Pancreas (tissue), 10 donors: ENCODE measurements at places on chromosomes 5 and 9. TPM values are rescaled to one million over a fixed set of nuclear protein-coding genes. Genes with fewer than 3 reads are reported as not detected.

ACTL7B gene
- not detected for total RNA-seq

TBCA gene
- total RNA-seq = 61.9 TPM

LECT2 gene
- total RNA-seq = not detected

GPR151 gene
- not detected for total RNA-seq
